ENCODE measurements at places on chromosomes 6 and 20.

DNA sequence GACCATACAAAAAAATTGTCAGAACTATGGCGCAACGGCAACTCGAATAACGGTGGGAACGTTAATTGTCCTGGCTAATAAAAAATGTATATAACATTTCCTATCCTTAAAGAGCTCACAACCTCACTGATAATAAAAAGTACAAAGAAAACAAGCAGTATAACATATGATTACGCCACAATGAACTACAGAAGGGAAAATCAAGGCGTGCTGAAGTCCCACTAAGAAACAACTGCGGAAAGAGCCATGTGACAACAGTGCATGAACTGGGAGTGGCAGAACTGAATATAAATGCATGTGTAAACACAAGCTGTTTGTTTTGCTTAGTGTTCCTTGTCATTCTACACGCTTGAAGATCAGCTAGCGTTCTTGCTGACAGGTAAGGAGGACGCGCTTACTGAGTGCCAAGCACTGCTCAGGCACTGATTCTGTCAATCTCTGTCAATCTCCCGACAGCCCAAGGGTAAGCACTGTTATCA lies 466 bp upstream of the PSMB1 start:
- H3K36me3 ChIP-seq = peaks cover 28% of the 10 kb centered on the region
- no peak overlapping the region for H3K27ac ChIP-seq
- H3K27me3 ChIP-seq = no peaks in the 10 kb centered on the region
- no peak overlapping the region for H3K4me3 ChIP-seq

- no peak for DNase-seq
- H3K27ac ChIP-seq = no peak overlapping the region
- peaks cover 15% of the 10 kb centered on the region for H3K27me3 ChIP-seq
These were observed 259.0 kb downstream of the HIVEP2 start for GRCh38 chr6:142685852-142686506.

DNA sequence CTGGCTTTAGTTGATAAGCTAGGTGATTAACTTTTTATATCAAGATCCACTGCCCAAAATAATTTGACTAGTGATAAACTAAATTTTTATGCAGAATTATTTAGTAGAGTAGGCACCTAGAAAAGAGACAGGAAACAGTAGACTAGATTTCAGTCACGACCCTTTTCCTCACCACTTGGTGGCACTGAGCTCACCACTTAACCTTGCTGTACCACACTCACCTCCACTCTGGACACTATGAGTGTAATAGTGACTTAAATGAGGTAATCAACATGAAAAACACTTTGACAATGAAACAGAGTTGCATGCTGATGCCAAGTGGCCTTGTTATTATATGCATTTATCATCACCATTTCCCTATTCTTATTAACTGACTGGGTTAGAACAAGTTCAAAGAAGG lies 730.4 kb downstream of the KIF16B start:
- H3K36me3 ChIP-seq = no peaks in the 10 kb centered on the region
- H3K27ac ChIP-seq = no peak overlapping the region
- no peaks in the 10 kb centered on the region for H3K27me3 ChIP-seq
- H3K4me1 ChIP-seq = no peaks in the 10 kb centered on the region

DNA sequence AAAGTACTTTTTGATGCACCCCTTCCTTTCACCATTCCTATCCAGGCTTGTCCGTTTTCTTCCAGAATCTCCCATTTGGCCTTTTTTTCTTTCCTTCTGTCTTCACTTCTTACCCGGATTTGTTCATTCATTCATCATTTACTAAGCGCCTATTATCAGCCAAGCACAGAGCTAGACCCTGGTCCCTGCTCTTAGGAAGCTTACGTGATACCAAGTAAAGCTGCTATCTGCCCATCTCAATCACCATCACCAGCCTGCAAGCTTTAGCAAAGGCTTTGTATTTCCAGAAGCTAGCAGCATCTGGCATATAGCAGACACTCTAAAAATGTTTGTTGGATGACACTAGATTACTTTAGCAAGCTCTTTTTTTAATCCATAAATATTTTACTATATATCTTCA lies 4.8 kb downstream of the NDRG3 start:
- no peaks in the 10 kb centered on the region for H3K27me3 ChIP-seq
- no peak overlapping the region for H3K4me3 ChIP-seq
- H3K27ac ChIP-seq = no peak overlapping the region
- no peak for DNase-seq
- peaks cover 16% of the 10 kb centered on the region for H3K4me1 ChIP-seq

DNA sequence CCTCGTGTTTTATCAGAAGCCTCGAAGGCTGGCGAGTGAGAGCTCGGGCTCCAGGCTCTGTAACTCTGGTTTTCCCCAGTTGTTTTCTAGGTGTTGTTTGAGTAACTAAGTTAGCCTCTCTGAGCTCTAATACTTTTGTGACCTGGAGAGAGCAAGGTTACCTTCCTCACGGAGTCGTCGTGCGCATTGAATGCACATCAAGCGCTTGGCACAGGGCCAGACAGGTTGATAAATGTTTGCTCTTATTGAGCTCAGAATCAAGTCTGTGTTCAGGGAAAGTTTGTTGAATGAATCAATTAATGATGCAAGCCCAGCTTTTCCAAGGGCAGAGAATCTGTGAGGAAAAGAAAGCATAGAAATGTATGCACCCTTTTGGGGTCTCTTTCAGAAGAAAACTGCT lies 33.5 kb downstream of the EDN3 start:
- no peaks in the 10 kb centered on the region for H3K4me1 ChIP-seq
- H3K27me3 ChIP-seq = peaks cover 17% of the 10 kb centered on the region
- H3K27ac ChIP-seq = no peak overlapping the region
- H3K36me3 ChIP-seq = no peaks in the 10 kb centered on the region
- H3K4me3 ChIP-seq = no peak overlapping the region
- DNase-seq = no peak

DNA sequence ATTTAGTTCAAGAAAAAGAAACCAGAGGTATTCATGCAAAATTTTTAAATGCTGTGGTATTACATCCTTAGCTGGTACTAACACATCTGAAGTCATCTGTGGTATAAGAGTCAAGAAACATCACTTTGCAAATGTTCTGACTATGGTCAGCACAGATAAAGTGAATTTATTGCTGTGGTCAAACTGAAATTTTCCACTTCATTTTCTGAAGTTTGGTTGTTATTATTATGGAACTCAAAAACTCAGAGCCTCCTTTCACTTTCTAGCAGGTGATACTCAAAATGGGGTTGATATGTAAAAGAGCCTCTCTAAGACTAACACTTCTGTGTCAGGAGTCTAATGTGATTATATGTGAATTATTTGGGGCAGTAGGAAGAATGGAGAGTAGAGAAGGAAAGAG lies 257.8 kb downstream of the RNGTT start:
- no peaks in the 10 kb centered on the region for H3K27me3 ChIP-seq
- no peak overlapping the region for H3K27ac ChIP-seq
- no peaks in the 10 kb centered on the region for H3K36me3 ChIP-seq
- H3K4me1 ChIP-seq = peaks cover 2% of the 10 kb centered on the region
- no peak for DNase-seq

DNA sequence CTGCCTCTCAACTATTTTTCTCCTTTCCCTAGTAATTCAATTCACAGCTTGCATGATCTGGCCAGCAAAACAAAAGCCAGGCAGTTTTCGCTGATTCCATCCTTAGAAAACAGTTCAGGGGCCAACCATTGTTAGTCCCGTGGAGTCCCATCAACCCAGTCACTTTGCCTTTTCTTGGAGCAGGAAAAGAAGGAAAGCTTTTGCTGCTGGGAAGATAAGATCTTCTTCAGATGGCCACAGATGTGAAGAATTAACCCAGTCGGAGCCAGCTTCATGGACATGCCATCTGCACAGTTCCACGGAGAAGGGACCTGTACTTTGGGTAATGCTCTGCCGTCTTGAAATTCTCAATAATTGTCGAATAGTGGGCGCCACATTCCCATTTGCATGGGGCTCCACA lies 76.9 kb upstream of the TSHZ2 start:
- no peaks in the 10 kb centered on the region for H3K36me3 ChIP-seq
- no peak overlapping the region for H3K4me3 ChIP-seq
- peaks cover 5% of the 10 kb centered on the region for H3K4me1 ChIP-seq
- H3K27ac ChIP-seq = no peak overlapping the region

GRCh38 chr20:19320005-19320404 lies 107.6 kb downstream of the SLC24A3 start:
- H3K36me3 ChIP-seq = peaks cover 3% of the 10 kb centered on the region
- no peak overlapping the region for H3K4me3 ChIP-seq
- H3K27ac ChIP-seq = no peak overlapping the region
- H3K4me1 ChIP-seq = peaks cover 6% of the 10 kb centered on the region
- DNase-seq = no peak

- H3K4me3 ChIP-seq = no peak overlapping the region
- no peaks in the 10 kb centered on the region for H3K27me3 ChIP-seq
- H3K4me1 ChIP-seq = peaks cover 18% of the 10 kb centered on the region
- no peak for DNase-seq
- no peak overlapping the region for H3K27ac ChIP-seq
These were observed 190.3 kb downstream of the ZDHHC14 start for GRCh38 chr6:157571269-157571668.

- H3K4me3 ChIP-seq = no peak overlapping the region
- H3K36me3 ChIP-seq = no peaks in the 10 kb centered on the region
- no peaks in the 10 kb centered on the region for H3K4me1 ChIP-seq
- DNase-seq = no peak
- H3K27me3 ChIP-seq = peaks cover 18% of the 10 kb centered on the region
- no peak overlapping the region for H3K27ac ChIP-seq
These were observed 100.8 kb downstream of the MOXD1 start for GRCh38 chr6:132300323-132300949.

GRCh38 chr20:17783671-17784070 lies 83.9 kb downstream of the BANF2 start:
- no peak overlapping the region for H3K27ac ChIP-seq
- no peak overlapping the region for H3K4me3 ChIP-seq
- H3K4me1 ChIP-seq = no peaks in the 10 kb centered on the region

- peak overlapping the region; percentile 33 for H3K4me3 ChIP-seq
- peaks cover 58% of the 10 kb centered on the region for H3K36me3 ChIP-seq
- H3K27me3 ChIP-seq = no peaks in the 10 kb centered on the region
- peak overlapping the region; percentile 57 for H3K27ac ChIP-seq
- no peak for DNase-seq
These were observed 19.9 kb downstream of the ATXN1 start for GRCh38 chr6:16741112-16742016.
